ENCODE measurements at places on chromosomes 13 and 19.

DNA sequence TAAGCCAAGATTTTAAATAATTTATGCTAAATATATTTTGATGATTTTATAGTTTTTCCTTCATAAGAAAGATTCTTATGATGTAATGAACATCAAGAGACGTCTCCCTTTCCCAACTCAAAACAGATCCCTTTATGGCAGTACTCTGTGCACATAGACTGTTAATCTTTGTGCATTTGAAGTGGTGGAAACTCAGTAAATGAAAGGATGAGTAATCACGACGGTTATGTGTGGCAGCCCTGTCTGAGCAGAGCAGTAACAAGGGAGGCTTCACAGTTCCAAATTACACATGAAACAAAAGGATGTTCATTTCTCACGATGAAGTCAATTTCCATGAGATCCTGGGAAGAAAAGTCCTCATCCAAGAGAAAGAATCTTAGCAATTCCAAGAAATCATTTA is 498.1 kb downstream of the KLF5 start:
- DNase-seq, result no peak

DNA sequence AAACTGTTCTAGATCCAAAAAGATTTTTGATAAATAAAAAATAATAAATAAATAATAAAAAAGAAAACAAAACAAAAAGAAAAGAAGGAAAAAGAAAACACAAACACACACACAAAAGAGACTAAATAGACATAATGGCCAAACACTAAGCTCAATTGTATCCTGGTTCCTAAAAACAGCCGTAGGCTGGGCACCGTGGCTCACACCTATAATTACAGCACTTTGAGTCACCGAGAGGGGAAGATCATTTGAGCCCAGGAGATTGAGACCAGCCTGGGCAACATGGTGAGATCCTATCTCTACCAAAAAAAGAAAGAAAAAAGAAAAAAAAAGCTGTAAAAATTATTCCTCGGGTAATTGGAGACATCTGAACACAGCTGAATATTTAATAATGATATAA is 8.9 kb downstream of the ETHE1 start:
- no peak for DNase-seq

GRCh38 chr13:33078263-33078662 is 62.0 kb downstream of the KL start:
- DNase-seq, result no peak

DNA sequence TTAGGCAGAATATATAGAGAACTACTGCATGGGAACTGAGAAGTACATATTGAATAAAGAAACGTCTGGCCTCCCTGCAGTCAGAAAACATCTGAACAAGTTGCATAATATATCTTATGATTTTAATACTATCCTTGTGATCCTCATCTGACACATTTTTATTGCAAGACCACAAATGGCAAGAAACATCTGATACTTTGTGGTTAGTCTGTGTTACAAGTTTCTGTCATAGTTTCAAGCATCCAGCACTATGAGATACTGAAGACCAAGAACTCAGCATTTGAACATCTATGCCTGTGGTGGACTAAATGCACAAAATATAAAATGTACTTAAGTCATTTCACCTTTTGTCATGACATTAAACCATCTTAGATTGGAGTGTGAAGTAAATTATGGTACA is 1175.8 kb upstream of the MIR17HG start:
- no peak for DNase-seq

- DNase-seq, result no peak
Observed at GRCh38 chr13:50132904-50133357, 117.7 kb downstream of the KCNRG start.

- DNase-seq, result no peak
Observed at GRCh38 chr13:98979012-98979660, 1.3 kb upstream of the DOCK9 start.

- DNase-seq, result no peak
Observed at GRCh38 chr13:51997641-51998330, 13.5 kb downstream of the ATP7B start.

DNA sequence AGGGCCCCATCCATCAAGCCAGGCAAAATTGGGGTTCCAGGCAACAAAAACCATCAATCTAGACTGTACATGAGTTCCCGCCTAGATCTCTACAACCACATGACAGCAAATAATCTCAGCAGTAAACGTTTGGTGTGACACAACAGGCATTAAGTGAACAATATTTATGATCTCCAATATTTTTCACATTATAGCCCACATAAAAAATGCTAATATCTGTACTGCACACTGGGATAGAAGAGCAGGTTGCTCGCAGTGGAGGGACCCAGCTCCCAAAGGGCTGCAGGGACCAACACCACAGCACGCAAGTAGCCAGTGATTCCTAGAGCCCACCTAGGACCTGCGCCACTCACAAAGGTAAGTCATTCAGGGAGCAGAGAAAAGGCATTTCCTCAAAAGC is 25.9 kb downstream of the LATS2 start:
- DNase-seq, result no peak

DNA sequence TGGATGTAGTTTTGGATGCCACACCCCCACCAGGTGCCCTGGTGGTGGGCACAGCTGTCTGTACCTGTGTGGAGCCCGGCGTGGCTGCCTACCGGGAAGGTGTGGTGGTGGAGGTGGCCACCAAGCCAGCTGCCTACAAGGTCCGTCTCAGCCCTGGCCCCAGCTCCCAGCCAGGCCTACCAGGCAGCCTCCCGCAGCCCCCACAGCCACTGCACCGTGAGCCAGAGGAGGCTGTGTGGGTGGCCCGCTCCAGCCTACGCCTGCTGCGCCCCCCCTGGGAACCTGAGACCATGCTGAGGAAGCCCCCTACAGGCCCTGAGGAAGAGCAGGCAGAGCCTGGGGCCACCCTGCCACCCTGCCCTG is 3.5 kb downstream of the CIC start:
- no peak for DNase-seq

- DNase-seq, result no peak
Observed at GRCh38 chr13:51599444-51600176, 15.3 kb downstream of the WDFY2 start.

GRCh38 chr13:105368781-105369180 is 1166.7 kb downstream of the EFNB2 start:
- DNase-seq, result no peak

DNA sequence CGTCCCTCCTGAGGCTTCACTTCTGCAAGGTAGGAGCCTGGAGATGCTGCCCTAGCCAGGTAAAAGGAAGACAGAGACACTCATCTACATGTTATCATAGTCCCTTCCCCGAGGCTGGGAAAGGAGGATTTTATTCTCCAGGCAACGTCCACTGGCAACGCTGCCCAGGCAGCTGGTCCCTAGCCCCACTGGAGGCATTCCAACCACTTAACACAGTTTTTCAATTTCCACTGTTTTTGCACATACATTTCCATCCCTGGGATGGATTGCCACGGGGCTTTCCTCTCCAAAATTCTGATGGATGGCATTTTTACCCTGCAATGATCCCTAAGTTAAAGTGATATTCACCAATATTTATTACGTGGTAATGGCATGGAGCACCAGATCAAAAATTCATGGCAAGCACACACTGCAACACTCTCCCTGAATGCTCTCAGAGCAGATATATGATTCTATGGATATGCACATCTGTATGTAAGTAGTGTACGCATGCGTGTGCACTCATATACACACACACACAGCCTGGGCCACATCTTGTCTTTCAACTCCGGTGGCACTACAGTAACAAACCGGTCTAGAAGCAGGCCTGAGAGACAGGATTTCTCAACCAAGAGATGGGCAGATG is 322.3 kb upstream of the TSHZ3 start:
- DNase-seq, result no peak

- no peak for DNase-seq
Observed at GRCh38 chr13:40484101-40484800, 182.2 kb downstream of the FOXO1 start.

DNA sequence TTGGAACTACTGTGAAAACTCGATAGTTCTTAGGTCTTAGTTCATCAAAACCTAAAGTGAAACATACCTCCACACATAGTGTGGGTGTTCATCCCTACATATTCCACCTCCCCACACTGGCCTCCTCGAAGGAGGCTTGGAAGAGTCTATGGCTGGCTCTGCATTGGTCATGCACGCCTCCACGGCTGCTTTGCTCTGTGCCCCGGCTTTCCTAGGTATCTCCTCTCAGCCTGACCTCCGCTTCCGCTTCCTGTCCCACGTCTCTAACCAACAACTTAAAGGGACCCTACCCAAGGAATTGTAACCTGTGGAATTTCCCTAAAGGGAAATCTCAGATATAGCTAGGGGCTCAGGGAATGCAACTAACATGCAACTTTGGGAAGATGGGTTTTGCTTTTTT is 79.7 kb upstream of the MBNL2 start:
- no peak for DNase-seq

DNA sequence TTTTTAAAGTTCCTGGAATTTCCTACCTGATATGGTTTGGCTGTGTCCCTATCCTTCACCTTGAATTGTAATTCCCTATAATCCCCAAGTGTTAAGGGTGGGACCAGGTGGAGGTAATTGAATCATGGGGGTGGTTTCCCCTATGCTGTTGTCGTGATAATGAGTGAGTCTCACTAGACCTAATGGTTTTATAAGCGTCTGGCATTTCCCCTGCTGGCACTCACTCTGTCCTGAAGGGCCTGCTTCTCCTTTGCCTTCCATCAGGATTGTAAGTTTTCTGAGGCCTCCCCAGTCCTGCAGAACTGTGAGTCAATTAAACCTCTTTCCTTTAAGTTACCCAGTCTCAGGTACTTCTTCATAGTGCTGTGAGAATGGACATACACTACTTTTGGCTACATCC is 298.7 kb downstream of the HS6ST3 start:
- no peak for DNase-seq

DNA sequence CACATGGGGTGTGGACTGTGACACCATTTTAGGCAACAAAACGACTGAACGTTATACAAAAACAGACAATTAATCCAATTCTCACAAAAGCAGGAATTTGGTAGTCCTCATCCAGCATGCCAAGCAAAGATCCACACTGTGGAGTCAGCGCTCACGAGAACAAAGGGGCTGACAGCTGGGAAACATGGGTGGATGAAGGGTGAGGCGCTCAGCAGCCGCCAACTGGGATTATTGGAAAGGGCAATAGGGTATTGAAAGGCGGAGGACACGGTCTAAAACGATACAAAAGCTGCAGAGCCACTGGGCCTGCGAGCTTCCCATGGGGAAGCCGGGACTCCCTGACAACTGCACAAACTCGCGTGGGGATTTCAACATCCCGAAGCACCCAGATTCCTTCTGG is 4.7 kb upstream of the ZNF813 start:
- no peak for DNase-seq

- no peak for DNase-seq
Observed at GRCh38 chr19:1271528-1272422, 2.6 kb downstream of the CIRBP start.

Data from NCI-H2029 treated with DMSO at 0.1 percent for 48 hours (cell line).